Naive thymus-derived CD8-positive, alpha-beta T cell (primary cell): ENCODE measurements at places on chromosomes 4 and X. TPM values are rescaled to one million over a fixed set of nuclear protein-coding genes. Genes with fewer than 3 reads are reported as not detected.

GRCh38 chr4:82779032-82779431 lies 19.6 kb downstream of the SCD5 start:
- no peak for DNase-seq

GRCh38 chr4:21377046-21377445 lies 571.5 kb downstream of the KCNIP4 start:
- no peak for DNase-seq

DNA sequence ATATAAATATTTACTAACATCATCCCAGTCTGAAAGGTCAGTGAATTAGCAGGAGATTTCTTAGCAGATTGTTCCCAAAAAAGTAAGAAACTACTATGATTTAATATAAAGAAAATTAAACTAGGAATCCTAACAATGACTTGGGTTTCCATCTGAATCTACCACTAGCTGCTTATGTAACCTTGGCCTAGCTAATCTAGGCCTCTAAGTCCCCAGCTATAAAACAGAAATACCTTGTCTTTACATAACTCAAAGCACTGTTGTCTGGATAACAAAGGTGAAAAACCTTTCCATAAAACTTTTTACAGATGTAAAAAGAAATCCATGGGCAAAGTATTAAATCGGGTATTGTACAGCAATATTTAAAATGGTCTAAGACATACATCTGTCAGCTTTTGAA lies 3.0 kb downstream of the FBXL5 start:
- DNase-seq, result no peak

- DNase-seq, result peak; percentile 28
Measured at GRCh38 chr4:3418029-3418762, 23.6 kb upstream of the HGFAC start.

GRCh38 chrX:38500141-38500540 lies 61.2 kb upstream of the TSPAN7 start:
- DNase-seq, result no peak

- no peak for DNase-seq
Measured at GRCh38 chrX:72621163-72621562, 48.5 kb upstream of the HDAC8 start.

GRCh38 chr4:74375824-74376426 lies 11.0 kb downstream of the EREG start:
- no peak for DNase-seq

DNA sequence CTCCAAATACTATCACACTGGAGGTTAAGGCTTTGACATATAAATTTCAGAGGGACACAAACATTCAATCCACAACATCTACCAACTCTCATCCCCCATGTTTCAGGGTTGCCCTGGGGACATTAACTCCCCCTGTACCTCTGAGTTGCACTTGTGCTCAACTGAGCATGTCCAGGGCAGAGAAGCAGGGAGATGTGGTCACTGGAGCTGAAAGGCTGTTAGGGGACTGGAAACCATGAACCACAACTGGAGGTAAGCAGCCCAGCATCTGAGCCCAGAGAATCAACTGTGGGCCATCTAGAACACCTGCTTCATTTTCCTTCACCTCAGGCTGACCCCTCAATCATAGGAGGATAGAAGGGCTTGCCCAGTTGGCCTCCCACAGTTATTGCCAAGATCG lies 641.1 kb downstream of the MID1IP1 start:
- no peak for DNase-seq

GRCh38 chr4:159017323-159018026 lies 85.4 kb upstream of the RAPGEF2 start:
- DNase-seq, result no peak

SLIT2 gene
- not detected for total RNA-seq

ZMAT1 gene
- total RNA-seq, result 38.9 TPM

ACE2 gene
- total RNA-seq, result not detected

CENPC gene
- 65.0 TPM for total RNA-seq

PNMA6A gene
- 0.55 TPM for total RNA-seq

ZNF157 gene
- 2.0 TPM for total RNA-seq

ZNF518B gene
- total RNA-seq, result 62.5 TPM

TTC29 gene
- not detected for total RNA-seq

ARMCX5 gene
- 17.3 TPM for total RNA-seq
